Neural progenitor cell (in vitro differentiated cells): ENCODE measurements at places on chromosomes 11 and 22.
A peak's percentile ranks its signal among the peaks of the same experiment; 100 is the strongest.

DNA sequence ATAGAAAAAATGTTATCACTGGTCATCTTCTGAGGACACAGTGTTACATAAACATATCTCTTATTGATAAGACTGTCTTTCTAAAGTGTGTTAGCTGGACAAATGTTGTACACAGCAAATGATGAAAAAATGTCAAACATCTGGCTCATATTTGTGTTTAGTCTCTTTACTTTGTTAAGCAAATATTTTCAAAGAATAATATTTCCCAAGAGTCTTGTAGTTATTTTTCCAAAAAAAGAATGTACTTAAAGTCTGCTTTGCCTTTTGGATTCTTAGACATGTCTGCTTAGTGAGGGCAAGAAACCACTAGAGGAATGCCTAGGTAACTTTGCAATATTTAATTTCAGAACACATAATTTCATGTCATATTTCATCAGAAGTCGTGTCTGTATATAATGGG is 23.9 kb upstream of the CCDC179 start:
- no peak for DNase-seq

GRCh38 chr11:33172996-33173395 is 11.7 kb upstream of the CSTF3 start:
- DNase-seq, result peak; percentile 13

GRCh38 chr11:66363805-66364535 is 7.6 kb downstream of the SLC29A2 start:
- DNase-seq, result peak; percentile 67

DNA sequence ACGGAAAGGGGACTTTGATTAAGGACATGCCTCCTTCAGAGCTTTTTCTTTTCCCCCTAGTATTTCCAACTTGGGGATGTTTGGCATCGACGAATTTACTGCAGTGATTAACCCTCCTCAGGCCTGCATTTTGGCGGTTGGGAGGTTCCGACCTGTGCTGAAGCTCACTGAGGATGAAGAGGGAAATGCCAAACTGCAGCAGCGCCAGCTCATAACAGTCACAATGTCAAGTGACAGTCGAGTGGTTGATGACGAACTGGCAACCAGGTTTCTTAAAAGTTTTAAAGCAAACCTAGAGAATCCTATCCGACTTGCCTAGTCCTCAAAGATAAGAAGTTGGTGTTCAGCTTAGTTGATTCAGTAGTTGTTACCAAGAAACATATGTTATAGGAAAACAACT is 78.4 kb downstream of the PDHX start:
- DNase-seq, result no peak

GRCh38 chr22:27512283-27512761 is 289.2 kb downstream of the MN1 start:
- no peak for DNase-seq
